Activated T-helper 2 cell treated with anti-CD3 and anti-CD28 coated beads, Interferon-gamma antibody, Interleukin-2, Interleukin-4, amounts not matched to agents 10 μg/mL and 5 μg/mL and 100 μg/mL, durations not matched to agents 14 hours and 24 hours and 36 hours (primary cell): ENCODE measurements at places on chromosomes 2 and 18. TPM values are rescaled to one million over a fixed set of nuclear protein-coding genes. Genes with fewer than 3 reads are reported as not detected.

The NOTO gene
- total RNA-seq, result not detected in 2 replicates

- DNase-seq, result no peak
Measured at GRCh38 chr2:239040152-239040761, 192.4 kb downstream of the TWIST2 start.

GRCh38 chr2:171792886-171793580, 101.0 kb downstream of the SLC25A12 start:
- no peak for DNase-seq

The NIF3L1 gene
- total RNA-seq, result 23.9 and 24.8 TPM in 2 replicates

The CREG2 gene
- not detected in 2 replicates for total RNA-seq

- no peak for DNase-seq
Measured at GRCh38 chr2:8851811-8852560, 14.6 kb upstream of the KIDINS220 start.

The PPP1R1C gene
- not detected in 2 replicates for total RNA-seq

The CRYGD gene
- not detected in 2 replicates for total RNA-seq

The SERPINB11 gene
- total RNA-seq, result not detected in 2 replicates

DNA sequence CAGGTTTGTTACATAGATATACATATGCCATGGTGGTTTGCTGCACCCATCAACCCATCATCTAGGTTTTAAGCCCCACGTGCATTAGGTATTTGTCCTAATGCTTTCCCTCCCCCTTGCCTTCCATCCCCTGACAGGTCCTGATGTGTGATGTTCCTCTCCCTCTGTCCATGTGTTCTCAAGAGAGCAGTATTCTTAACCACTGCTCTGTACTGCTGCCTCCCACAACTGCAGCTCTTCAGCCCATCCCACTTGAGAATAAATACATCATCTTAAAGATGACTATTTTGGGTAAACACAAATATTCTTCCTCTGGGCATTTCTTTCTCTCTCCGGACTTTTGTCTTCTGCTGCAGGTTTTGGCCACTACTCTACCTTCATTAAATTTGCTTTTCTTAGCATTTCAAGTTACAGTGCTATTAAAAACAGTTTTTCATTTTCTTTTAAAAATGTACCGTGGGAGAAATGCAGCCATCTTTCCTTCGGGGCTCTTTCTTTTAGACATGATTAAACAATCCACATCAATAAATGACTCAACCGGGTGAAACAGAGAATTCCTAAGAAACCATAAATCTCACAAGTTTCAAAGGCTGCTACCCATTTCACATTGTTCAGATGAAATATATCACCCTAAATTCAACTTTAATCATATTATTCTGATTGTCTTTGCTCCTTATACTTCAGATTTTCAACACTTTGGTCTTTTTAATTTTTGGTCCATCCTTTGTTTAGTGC, 323.4 kb downstream of the GALNT13 start:
- DNase-seq, result no peak

- DNase-seq, result no peak
Measured at GRCh38 chr18:52140986-52141385, 199.0 kb upstream of the DCC start.

DNA sequence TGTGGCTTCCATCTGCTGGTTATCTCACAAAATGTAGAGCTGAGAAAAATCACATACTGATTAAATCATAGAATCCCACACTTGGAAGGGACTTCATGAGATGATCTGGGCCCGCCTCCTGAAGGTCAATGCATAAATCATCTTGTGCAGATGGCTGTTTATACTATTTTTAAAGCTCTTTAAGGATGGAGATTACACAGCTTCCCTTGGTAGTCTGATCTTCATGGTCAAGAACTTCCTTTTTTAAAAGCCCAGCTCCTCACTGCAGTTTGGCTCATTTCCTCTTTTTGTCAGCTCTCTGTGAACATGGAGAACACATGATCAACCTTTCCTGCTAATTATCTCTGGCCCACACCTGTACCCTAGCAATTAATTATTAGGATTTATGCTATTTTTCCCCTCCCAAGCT, 25.9 kb downstream of the GCG start:
- DNase-seq, result no peak

- DNase-seq, result no peak
Measured at GRCh38 chr2:230648356-230648755, 64.3 kb upstream of the CAB39 start.

GRCh38 chr18:22432657-22433137, 15.0 kb upstream of the CTAGE1 start:
- no peak for DNase-seq

DNA sequence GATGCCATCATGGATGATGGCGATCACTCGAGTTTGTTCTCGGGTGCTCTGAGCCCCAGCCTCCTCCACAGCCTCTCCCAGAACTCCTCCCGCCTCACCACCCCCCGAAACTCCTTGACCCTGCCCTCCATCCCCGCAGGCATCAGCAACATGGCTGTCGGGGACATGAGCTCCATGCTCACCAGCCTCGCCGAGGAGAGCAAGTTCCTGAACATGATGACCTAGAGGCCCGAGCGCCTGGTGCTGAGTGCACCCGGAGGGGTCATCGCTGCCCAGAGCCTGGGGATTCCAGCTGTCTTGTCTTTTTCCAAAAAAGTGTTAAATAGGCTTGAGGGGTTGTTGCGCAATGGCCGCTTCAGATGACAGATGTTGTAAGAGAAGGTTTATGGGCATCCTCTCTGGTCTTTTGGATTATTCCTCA, 254.8 kb downstream of the GLI2 start:
- no peak for DNase-seq

DNA sequence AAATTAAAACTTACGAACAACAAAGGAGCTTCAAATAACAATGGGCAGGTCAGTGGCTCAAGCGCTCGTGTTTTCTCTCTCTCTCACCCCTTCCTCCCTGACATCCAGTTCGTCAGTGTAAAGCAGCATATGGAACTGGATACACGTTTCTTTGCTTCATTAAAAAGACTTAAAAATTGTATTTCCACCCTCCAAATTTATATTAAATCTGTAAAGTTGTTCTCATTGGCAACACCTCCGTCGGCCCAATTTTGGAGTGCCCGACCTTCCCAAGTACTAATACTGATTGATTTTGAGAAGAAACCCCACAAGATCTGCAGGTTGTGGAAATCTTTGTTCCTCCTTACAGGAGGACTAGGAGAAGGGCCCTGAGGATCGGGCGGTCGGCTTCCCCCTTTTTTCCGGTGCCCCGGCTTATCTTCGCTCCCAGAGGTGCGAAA, 2.2 kb downstream of the TBR1 start:
- no peak for DNase-seq

- DNase-seq, result no peak
Measured at GRCh38 chr18:8788503-8789429, 83.4 kb downstream of the MTCL1 start.

The ALPG gene
- total RNA-seq, result not detected in 2 replicates

DNA sequence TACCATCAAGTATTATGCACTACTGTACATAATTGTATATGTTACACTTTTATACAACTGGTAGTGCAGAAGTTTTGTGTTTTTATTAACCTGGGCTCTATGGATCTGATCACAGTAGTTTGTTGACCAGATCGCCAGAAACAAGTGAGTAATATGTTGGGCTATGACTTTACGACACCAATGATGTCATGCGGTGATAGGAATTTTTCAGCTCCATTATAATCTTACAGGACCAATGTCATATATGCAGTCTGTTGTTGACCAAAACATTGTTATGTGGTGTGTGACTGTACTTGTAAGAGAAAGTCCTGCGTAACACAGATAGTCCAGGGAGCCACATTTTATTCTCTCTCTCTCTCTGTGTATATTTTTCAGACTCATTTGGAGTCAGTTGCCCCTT, 4.5 kb upstream of the ACOXL start:
- DNase-seq, result no peak

- no peak for DNase-seq
Measured at GRCh38 chr2:36915627-36916026, 50.7 kb downstream of the STRN start.

The CTDP1 gene
- total RNA-seq, result 42.0 and 43.3 TPM in 2 replicates

The VIT gene
- total RNA-seq, result not detected in 2 replicates

The CD8B2 gene
- not detected in 2 replicates for total RNA-seq

The NOP58 gene
- 206 and 211 TPM in 2 replicates for total RNA-seq

GRCh38 chr2:74291218-74291544, 52.0 kb downstream of the SLC4A5 start:
- DNase-seq, result no peak

The LCT gene
- total RNA-seq, result 0.53 and 0.55 TPM in 2 replicates

- DNase-seq, result no peak
Measured at GRCh38 chr2:24253303-24253919, 78.6 kb downstream of the FAM228A start.

DNA sequence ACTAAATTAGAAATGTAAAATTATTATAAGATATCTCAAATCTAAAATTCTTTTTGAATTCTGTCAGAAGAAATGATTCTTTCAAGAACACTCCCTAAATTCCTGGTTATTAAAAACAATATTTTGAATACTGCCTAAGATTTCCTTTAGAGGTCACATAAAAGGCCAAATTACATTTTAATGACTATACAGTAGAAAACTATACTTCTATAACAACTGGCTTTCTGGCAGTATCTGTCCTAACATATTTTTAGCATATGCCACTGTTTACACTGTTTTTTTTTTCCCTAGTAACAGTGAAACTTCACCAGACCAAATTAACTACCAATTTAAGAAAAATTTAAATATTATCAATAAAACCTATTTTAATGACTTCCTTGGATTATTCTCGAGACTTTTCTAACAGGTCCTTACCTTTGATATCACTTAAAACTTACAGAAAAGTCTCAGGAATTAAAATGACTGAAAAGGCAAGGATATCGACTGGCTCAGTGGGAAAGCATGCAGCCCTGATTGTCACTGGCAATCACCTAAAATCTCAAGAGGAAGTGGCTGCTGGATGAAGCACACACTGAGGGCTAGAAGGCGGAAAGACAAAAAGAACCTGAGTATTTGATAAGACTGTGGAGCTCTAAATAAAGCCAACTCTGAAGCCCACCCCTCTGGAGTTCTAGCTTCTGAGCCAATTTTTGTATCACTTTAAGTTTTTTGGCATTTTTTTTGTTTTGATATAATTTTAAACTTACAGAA, 59.6 kb downstream of the SPIRE1 start:
- no peak for DNase-seq

The DPP10 gene
- not detected in 2 replicates for total RNA-seq
